ENCODE measurements at places on chromosomes 12 and 14.

DNA sequence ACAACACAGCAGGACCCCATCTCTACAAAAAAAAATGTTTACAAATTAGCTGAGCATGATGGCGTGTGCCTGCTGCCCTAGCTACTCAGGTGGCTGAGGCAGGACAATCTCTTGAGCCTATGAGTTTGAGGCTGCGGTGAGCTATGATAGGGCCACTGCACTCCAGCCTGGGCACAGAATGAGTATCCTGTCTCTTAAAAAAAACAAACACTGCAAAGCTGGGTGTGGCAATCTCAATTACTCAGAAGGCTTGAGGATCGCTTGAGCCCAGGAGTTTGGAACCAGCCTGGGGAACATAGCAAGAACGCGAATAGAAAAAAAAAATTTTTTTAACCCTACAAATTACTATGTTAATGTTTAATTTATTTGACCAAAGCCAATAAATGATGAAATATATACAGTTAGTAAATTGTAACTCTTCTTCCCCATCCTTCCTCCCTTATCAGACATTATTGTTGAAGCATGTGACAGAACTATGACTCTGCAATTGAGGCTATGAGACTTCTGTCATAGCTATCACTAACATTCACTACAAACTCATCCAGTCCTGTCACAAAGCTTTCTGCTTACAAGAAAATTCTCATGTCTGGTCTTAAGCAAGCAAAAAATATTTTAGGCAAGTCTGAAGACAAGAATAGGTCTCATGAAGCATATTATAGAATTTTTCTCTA is 9.8 kb downstream of the BTBD7 start:
- no peak for DNase-seq

- DNase-seq: no peak
Observed at GRCh38 chr12:89245090-89245489, 107.2 kb downstream of the DUSP6 start.

DNA sequence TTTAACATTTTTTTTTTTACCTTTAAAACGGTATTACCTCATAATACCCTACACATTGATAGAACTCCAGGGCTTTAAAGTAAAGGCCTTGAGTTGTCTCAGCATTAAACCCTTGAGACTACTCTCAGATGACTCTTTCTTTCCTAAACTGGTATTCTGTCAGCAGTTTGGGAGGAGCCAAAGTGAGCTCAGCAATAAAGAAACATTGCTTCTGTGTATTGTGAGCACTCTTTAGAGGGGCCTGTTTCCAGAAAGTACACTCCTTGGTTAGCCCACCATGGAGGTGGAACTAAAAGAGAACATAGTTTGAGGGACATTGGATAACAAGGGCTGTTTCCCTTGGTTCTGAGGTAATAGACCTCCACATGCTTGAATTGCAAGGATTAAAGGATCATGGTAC is 20.4 kb downstream of the MAP3K12 start:
- no peak for DNase-seq

- no peak for DNase-seq
Observed at GRCh38 chr14:100168506-100168905, 9.1 kb upstream of the DEGS2 start.

DNA sequence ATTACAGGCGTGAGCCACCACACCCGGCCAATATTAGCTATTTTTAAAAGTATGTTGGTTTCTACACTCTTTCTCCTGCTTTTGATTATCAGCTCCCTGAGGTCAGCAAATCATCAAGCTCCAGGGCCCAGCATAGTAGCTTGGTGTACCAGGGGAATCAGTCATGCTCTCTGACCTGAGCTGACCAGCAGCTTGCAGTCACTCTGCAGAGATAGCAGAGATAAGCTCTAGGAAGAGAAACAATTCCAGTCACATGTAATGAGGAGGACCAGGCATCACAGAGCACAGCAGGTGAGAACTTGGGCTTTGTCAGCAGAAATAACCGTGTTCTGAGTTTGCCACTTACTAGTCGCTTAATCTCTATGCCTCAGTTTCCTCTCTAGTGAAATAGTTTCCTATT is 8.5 kb downstream of the PLEKHD1 start:
- no peak for DNase-seq

- no peak for DNase-seq
Observed at GRCh38 chr12:4114986-4115385, 158.6 kb upstream of the CCND2 start.

DNA sequence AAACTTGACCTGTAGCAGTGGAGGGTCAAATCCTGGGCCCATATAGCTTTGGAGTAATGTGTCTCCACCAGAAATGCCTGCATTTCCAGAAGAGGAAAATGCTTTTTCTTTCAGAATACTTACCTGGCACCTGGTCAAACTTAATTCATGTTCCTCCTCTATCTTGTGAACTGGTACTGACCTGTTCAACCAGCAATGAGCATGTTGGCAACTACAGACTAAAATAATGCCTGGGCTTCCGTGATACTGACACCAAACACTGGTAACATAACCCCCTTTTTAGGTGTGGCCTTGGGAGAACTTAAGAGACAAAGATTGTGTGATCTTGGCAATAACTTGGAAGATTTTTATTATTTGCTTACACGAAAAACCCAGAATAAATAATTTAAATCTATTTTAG is 23.8 kb upstream of the MGST1 start:
- DNase-seq: no peak

- DNase-seq: no peak
Observed at GRCh38 chr12:65951697-65952096, 127.4 kb downstream of the HMGA2 start.

DNA sequence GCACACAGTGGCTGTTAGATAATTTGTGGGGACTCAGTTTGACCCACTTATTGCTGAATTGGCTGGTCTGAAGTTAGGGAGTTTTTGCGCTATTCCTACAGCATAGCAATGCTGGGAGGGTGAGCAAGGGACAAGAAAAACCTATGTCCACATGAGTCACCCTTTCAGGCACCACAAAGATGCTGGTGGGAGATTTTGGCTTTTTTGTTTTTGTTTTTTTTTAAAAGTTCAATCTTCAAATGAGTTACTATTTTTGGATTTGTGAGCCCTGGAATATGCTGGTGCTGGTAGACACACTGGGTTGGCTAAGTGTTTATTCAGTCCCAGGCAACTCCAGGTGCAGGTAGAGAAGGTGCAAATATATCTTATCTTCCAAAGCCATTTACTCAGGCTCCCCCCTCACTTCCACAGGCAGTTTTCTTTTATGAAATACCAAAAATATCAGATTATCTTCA is 143.4 kb downstream of the BTG1 start:
- DNase-seq: no peak

DNA sequence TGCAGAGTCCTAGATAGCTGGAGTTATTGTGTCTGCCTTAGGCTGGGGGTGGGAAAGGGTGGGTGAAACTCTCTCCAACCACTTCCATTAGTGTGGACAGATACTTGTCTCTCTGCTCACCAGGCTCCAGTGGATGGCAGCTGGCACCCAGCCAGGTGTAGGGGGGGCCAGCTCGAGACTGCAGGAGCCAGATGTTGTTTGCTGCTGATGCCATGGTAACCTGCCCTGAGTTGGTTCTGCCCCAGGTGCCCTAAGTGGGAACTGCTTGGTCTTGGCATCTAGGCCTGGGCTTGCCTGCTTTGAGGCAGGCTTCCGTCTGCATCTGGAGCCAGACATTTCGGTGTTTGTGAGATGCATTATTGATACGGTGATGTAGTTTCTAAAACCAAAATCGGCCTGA is 82.2 kb downstream of the ADCK1 start:
- DNase-seq: no peak

DNA sequence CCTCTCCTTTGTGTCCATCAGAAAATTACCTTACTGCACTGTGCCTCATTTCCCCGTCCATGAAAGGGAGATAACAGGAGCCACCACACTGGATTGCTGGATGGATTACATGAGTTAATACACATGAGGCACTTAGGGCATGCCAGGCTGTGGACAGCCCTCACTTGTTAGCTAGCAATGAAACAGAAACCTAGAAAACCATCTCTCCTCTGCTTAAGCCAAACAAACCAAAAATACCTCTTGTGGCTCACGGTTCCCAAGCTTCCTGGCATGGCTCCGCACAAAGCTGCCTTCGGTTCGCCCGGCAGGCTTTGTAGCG is 660 bp upstream of the HCFC2 start:
- DNase-seq: peak; percentile 40

GRCh38 chr12:79828924-79829323 is 106.0 kb downstream of the PPP1R12A start:
- no peak for DNase-seq

GRCh38 chr12:110798461-110798860 is 48.3 kb upstream of the CCDC63 start:
- no peak for DNase-seq

- no peak for DNase-seq
Observed at GRCh38 chr12:64625243-64626077, 15.2 kb downstream of the RASSF3 start.

DNA sequence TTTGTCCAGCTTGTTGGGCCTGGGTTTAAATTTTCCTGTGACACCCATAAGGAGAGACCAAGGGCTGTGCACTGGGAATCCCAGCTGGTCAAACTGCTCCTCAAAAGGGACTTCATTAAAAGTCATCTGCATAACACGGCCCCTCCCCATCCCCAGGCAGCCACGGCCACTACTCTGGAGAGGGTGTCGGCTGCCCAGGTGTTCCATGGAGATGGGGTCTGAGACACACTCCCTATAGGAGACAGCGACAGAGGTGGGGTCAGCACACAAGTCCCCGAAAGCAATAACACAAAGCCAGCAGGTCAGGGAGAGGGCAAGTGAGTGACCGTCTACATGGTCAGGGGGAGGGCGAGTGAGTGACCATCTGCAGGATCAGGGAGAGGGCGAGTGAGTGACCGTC is 75.6 kb upstream of the BCL11B start:
- DNase-seq: no peak

GRCh38 chr14:78282437-78282836 is 112.3 kb downstream of the NRXN3 start:
- no peak for DNase-seq

DNA sequence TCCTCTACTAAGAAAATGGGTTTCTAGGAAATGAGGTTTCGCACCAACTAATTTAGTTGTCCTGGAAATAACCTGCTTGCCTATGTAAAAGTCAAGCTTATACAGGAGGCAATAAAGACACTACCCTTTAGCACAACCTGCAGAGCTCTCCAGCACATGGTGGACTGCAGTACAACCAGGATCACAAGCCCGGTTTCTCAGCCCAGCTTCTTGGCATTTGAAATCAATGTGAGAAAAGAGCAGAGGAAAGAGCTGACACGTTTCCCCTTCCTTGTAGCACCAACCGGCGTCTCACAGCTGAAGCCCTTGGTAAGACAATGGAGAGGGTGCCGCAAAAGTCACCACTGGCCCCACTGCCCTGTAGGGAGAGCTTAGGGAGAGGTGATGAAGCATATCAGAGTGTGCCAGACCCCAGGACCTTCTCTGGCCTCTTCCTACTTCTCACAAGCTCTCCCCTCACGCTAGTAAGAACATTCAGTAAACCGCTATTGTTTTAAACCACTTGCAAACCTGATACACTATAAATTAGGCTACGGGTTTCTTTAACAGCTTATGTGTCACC is 8.6 kb downstream of the SPTLC2 start:
- no peak for DNase-seq

DNA sequence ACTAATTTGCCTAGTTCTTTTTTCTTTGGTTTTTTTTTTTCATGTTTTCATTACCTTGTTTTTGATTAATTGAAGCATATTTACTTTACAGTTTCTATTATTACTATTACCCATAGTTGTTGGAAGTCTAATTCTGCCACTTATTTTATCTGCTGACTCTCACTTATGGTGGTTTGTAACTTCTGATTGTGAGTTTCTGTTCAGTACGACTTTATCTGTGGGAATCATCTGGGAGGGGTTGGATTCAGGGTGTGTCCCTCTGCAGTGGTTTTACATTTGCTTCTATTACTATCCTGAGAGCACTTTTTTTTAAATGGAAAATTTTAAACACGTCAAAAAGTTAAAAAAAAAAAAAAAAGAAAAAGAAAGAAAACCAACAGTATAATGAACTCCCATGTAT is 26.4 kb upstream of the SOS2 start:
- no peak for DNase-seq

DNA sequence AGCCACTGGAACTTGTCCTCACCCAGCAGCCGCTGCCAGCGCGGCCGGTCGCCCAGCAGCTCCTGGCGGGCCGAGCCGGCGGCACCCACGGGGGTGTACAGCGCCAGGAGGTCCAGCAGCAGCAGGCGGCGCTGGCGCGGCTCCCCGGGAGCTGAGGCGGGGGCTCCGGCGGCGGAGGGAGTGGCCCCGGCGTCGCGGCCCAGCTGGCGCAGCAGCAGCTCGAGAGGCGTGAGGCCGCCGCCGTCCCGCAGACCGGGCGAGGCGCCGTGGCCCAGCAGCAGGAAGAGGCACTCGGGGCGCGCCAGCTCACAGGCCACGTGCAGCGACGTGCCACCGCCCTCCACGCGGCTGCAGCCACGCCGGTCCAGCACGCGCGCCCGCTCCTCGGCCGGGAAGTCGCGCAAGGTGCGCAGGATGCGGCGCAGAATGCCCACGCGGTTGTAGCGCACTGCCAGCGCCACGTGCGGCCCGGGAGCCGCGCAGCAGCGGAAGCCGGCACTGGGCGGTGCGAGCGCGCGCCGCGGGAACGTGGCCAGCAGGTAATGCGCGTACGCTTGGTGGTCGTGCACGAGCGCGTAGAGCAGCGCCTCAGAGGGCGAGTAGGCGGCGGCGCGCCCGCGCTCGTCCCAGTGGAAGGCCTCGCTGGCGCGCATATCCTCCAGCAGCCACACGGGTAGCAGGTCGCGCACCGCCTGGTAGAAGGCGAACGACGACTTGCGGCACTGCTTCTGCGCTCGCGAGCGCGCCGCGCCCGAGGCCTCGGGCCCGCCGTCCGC is 2.3 kb downstream of the ANKRD9 start:
- no peak for DNase-seq

GRCh38 chr14:97780804-97781203 is 983.6 kb downstream of the VRK1 start:
- DNase-seq: no peak

DNA sequence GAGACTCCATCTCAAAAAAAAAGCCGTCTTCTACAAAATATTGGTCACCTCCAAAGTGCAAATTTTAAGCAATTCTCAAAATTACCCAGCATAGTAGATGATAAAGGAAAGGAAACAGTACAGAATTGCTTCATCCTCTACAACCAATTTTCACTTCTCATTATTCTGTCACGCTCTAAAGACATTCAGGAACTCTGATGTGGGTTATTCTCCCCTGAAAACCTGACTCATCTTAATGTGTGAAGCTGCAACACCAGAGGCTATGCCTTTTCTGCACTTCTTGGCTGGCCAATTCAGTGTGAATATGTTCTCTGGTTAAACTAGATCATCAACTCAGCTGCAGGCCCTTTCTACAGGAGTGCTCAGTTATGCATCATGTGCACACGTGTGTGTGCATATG is 11.0 kb downstream of the PTGER2 start:
- DNase-seq: no peak

GRCh38 chr14:99327050-99327449 is 55.1 kb upstream of the BCL11B start:
- no peak for DNase-seq

DNA sequence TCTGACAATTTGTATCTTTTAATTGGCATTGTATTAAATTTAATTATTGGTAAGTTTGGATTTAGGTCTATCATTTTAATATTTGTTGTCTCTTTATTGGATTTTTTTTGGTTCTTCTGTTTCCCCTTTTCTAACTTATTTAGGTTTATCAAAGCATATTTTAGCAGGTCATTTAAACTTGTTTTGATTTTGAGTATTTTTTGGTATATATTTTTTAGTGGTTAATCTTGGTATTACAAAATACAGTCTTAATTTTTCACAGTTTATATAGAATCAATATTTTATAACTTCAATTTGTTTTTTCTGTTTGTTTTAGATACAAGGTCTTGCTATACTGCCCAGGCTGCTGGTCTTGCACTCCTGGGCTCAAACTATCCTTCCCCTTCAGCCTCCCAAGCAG is 15.5 kb upstream of the ADGRD1 start:
- DNase-seq: no peak

- no peak for DNase-seq
Observed at GRCh38 chr14:92729634-92730358, 18.6 kb downstream of the LGMN start.
